NCI-H526 treated with DMSO at 0.1 percent for 48 hours (cell line): ENCODE measurements at places on chromosomes 3 and 15.

- DNase-seq = no peak
Measured at GRCh38 chr15:89829616-89830440, 15.2 kb upstream of the ANPEP start.

- no peak for DNase-seq
Measured at GRCh38 chr3:11591002-11591355, 52.7 kb downstream of the VGLL4 start.

GRCh38 chr3:195255176-195255500 is 15.8 kb downstream of the XXYLT1 start:
- no peak for DNase-seq

DNA sequence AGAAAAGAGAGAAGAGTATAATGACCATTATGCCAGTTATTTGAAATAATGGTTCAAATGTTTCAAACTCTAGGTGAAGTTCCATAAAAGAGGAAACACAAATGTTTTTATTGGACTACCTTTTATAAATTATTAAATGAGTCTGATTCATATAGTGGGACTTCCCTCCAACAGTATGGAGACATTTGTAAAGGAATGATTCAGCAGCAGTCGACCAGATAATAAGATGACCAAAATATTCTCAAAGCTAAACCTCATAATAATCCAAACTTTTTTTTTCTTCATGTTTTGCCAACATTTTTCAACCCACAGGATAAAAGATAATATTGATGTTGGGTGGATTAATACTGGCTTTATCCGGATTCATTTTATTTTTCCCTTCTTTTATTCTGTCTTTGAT is 18.8 kb downstream of the TIPARP start:
- DNase-seq = no peak

GRCh38 chr3:71302604-71303003 is 280.9 kb downstream of the FOXP1 start:
- no peak for DNase-seq

GRCh38 chr3:182729903-182730674 is 63.2 kb upstream of the ATP11B start:
- DNase-seq = no peak

DNA sequence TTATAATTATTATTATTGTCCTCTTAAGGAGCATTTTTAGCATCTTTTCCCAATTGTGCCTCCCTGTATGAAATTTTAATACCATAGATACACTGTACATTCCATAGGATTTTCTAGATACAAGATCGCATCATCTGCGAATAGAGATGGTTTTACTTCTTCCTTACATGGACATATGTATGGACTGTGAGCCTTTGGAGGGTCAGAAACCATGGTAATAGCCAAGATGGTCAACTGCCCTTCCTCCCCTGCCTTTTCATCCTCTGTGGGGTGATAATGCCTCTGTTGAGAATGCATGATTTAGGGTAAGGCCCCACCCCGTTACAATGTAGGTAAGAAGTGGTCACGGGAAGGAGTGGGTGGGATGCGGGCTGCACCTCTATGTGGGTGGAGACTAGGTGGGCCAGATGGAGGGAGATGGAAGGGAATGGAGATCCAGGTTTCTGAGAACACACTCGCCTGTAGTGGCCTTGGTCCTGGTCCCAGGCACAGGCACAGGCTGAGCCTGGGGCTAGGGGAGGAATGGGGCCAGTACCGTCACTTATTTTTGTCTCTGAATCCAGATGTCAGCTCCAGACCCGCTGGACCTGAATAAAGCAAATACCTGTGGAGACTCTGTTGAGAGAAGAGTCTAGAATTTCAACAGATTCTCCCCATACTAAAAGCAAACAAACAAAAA is 31.7 kb downstream of the GOLGA6A start:
- DNase-seq = no peak
